ENCODE measurements at places on chromosomes 7 and 10.

DNA sequence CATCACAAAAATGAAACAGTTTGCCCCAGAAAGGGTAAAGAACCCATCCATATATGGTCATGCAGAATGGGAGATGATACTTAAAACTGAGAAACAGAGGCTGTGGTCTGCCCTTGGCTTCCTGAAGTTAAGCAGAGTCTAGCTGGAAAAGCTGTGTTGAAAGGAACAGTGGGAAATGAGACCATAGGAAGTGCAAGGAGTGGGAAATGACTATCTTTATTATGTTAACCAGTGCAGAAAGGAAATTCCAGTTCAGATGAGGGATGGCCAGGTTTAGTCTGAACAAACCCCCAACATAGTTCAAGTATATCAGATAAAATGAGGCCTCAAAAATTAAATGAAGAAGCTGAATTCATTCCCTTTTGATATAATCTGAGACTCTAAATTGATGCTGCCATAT is 112.2 kb upstream of the TARP start:
- DNase-seq = no peak

- DNase-seq = no peak
Observed at GRCh38 chr7:134359787-134360432, 43.2 kb upstream of the SLC35B4 start.

- DNase-seq = no peak
Observed at GRCh38 chr7:97639036-97639435, 92.8 kb upstream of the TAC1 start.

DNA sequence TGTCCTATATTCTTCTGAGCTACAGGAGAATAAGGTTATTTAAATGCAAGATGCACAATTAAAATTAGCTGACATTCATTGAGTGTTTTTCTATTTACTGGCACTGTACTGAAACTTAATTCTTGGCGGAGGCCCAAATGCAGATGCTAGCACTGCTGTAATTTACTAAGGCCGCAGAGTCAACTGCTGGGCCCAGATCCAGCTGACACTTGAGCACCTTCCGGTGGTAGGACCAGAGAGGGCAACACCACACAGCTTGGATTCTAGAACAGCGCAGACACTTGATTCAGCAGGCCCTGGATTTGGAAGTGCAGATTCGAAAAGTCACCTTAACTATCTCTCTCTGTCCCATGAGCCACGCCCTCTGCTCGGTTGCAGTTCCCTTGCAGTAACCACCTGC is 228.6 kb upstream of the TMEM72 start:
- no peak for DNase-seq

DNA sequence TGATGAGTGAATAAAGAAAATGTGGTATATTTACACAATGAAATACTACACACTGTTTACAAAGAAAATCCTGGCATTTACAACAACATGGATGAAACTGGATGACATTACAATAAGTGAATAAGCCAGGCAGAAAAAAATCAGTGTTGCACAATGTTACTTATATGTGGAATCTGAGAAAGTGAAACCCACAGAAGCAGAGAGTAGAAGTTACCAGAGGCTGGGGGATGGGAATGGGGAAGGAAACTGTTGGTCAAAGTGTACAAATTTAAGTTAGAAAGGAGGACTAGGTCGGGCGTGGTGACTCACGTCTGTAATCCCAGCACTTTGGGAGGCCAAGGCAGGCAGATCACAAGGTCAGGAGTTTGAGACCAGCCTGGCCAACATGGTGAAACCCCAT is 538.5 kb upstream of the MKI67 start:
- DNase-seq = no peak

DNA sequence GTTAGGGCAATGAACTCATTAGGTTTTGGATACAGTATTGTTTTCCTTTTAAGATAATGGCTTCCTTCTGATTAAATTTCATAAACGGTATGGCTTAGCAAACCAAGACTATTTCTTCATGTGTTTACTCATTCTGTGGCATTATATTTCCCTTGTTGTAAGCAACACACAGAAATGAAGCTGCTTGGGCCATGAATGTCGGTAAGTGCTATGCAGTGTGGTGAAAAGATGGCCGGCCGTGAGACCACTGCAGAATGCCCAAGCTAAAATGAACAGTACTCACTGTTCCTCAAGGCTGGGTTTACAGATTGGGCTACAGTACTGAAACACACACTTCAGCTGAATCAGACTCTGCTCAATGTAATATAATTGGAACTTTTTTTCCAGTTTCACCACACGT is 8.1 kb downstream of the APBB1IP start:
- peak; percentile 44 for DNase-seq

DNA sequence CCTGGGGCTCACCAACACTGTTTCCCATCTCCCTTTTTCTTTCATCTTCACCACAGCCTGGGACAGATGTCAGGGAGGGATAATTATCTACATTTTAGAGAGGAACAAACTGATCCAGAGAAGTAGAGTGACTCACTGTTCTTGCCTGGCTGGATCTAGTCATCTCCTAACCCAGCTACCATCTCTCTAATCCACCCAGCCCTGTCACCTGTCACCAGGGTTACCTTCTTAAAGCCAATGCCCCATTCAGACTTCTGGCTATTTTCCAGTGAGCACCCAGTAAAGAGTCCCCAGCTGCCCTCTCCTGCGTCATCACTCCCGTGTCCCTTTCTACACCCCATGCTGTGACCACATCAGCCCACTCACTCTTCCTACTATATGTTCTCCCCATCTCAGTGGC is 68.4 kb upstream of the DUSP5 start:
- DNase-seq = no peak

DNA sequence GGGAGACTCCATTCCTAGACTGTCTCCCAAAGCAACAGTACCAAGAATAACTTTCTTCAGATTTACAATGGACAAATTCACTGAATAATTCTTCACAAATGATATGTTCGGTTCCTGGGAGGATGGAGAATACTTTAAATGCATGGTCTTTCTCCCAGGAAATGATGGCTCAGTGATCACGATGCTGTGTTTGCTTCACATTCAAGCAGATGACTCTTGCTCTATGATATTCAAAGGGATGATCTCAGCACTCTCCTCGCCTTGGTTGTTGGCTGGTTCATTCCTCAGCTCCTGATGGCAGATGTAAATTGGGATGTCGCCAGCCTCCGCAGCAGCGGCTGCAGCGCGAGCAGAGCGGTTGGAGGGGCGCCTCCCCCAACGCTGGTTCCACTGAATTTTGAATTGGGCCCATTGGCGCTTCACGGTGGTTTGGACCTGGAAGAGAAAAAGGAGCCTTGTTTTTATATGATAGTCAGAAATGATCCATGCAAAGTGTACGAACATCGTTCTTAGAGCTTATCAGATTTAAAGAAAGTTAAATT is 148.3 kb downstream of the CALCR start:
- no peak for DNase-seq

- no peak for DNase-seq
Observed at GRCh38 chr7:132614428-132615318, 38.4 kb upstream of the PLXNA4 start.

- no peak for DNase-seq
Observed at GRCh38 chr10:30013757-30014156, 45.6 kb downstream of the JCAD start.

DNA sequence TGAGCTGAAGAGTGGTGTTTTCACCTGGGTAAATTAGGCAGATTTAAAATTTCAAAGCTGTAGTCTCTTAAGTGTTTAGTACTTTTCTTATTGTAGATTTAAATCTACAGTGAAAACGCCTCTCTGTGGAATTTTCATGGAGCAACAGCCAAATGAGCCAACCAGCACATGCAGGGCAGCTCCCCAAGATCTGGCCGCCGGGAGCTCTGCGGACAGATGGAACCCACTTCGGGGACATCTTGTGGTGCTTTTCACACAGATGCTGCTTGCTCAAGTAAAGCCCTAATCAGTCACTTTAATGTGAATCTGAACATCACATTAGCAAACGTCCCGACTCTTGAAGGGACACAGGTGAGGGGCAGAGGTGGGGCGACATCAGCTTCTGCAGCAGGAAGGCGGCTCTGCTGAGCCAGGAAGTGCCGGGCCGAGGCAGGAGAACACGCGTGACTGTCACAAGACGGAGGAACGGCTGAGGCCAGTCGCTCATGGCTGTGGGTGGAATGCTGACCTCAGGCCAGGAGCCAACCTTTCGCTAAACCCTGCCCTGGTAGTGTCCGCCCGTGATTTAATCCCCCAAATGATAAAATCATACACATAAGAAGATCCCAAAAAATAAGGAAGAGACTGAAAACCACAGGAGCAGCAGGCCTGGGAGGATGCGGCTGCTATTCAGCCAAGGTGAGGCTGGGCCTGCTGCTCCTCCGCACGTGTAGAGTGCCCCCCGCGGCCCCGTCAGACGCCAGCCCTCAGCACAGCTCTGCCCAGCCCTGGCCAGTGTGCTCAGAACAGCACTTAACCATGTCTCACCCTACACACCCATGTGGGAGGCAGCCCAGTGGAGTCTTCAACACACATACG is 256.8 kb downstream of the ZMYND11 start:
- DNase-seq = no peak

DNA sequence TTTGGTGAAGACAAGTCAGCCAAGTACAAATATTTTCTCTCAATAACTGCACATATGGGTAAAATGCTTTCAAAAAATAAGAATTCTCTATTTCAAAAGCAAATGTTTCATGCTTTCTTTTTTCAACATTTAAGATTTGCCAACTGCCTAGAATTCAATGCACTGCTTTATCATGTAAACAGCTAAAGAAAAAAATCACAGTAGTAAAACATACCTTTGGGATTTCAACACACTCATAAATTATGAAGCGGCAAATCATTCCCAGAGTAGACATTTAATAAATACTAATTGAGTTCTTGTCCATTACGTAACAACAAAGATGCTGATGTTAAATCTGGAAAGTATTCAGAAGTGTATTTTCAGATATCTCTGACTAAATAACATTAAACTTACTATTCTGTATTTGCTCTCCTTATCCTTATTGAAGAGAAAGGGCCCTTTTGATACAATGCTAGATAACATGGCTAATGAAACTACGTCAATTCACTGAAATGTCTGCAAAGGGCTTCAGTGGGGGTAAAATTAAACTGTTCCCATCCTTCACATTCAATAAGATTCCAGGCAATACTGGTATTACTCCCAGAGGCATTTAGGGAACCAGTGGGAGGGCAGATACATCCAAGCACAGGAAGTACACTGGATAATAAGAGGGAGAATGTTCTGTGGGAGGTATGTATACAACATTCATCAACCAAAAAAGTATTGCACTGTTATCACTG is 13.9 kb downstream of the NAPEPLD start:
- no peak for DNase-seq

- DNase-seq = no peak
Observed at GRCh38 chr10:43649185-43649523, 473 bp upstream of the ZNF32 start.

- DNase-seq = peak; percentile 42
Observed at GRCh38 chr7:3011211-3011852, 32.3 kb downstream of the CARD11 start.

DNA sequence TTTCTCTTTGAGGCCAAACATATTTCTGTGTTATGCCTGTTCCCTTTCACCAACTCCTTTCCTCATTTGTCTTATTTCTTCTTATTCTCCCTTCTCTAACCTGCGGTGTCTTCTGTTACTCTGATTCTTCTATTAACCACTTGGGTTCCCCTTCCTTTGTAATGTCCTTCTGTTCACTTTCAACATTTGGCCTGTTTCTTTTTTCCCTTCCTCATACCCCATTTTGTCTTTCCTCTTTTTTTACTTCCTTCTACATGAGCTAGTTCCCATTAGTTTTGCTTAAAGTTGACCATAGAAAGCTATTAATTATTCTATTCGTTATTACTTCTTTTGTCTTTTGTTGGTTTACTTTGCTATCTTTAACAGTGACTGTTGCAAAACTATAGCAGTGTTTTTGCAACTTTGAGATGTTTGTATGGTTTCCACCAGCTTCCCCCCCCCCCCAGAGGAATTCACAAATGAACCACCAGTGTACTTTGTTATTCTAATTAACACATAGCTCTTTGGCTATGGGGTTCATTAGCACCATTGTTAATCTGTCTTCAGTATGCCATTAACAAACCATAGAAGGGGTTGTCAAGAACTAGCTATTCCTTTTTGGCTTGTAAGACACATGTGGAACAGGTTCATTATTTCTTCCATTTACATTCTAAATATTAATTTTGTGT is 2.9 kb downstream of the LRGUK start:
- no peak for DNase-seq

GRCh38 chr10:36388166-36388565 is 737.2 kb upstream of the ANKRD30A start:
- no peak for DNase-seq

DNA sequence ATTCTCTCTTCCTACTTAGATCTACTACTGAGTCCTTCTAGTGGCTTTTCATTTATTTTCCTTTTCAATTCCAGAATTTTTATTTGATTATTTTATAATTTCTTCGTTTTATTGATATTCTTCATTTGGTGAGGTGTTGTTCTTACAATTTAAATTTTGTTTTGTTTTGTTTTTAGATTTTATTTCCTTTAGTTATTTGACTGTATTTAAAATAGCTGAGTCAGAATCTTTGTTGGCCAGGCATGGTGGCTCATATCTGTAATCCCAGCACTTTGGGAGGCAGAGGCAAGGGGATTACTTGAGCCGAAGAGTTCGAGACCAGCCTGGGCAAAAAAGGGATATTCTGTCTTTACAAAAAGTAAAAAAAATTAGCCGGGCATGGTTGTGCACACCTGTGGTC is 36.1 kb downstream of the AKAP9 start:
- DNase-seq = no peak

DNA sequence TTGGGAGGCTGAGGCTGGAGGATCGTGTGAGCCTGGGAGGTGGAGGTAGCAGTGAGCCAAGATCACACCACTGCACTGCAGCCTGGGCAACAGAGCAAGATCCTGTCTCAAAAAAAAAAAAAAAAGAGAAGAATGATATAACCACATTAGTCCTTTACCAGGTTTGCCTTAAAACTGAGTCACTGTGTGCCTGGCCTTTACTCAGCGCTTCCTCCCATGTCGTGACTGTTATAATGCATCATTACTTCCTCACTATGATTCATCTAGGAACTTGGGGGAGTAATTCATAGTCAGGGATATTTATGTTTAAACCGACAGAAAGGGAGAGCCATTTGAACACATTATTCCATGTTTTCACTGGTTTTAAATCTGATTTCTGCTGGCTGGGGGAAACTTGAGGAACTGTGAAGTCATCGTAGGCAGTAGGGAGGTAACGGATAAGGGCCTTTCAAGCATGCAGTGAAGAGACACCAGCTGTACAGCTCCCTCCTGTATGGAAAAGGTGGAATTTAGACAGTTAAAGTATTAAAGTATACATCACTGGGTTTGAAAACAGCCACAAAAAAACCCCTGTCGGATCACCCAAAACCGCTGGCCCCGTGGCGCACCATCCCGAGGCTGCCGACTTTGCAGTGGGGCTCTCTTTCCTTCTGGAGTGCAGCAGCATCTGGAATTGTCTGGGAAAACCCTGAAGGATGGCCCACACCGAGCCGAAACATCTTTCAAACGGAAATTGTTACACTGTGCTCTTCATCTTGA is 119.8 kb downstream of the NKX6-2 start:
- peak; percentile 57 for DNase-seq

Measured in activated CD4-positive, alpha-beta T cell treated with anti-CD3 and anti-CD28 coated beads, Interleukin-2, Interleukin-6, amounts not matched to agents 100 ng/mL and 50 ng/mL, durations not matched to agents 16 hours and 8 hours (primary cell).